ENCODE measurements at places on chromosomes 1 and 21.

DNA sequence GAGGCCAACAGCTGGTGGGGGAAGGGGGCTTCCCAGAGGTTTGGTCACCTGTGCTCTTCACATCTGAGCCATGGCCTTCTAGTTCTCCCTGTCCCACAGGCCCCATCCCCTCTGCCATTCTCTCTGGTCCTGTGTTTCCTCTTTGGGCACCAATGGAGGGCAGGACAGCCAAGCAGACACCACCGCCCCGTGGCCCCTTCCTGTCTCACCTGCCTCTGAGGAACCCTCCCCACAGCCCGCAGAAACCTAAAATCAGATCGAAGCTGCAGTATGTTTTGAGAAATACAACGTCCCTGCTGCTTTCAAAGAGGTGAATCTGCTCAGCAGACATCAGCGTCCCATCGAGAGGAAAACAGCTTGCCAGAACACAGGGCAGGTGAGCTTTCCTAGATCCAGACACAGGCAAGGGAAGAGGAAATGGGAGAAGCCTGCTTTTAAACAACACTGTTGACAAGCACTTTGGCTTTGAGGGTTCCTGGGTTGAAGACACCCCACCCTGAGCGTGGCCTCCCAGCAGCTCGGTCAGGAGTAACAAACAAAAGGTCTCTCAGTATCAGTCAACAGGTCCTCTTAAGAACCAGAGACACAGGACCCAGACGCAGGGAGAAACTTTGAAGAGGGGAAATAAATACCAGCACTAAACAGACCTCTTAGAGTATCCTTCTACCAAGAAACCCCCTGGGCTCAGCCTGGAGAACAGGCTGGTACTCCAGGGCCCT lies 2.3 kb downstream of the PANK4 start:
- no peak for DNase-seq

DNA sequence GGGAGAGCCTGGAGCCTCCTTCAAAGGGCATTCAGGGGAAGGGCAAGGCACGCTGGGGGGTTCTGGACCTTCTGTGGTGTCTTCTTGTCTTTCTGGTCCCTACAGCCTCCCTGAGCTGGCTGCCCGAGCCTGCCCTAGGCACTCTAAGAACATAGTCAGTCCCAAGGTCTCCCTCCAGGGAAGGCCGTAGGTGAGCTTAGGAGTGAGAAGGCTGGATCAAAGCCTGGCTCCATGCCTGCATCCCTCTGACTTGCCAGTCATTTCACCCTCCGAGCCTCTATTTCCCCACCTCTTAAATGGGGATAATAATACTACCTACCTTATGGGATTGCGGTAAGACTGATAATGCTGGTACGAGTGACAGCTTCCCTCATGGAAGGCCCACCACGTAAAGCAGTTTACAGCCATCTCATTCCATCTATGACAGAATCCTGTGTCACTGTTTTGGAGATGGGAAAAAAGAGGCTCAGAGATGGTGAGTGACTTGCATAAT lies 20.8 kb downstream of the PTPRF start:
- DNase-seq = no peak

- no peak for DNase-seq
These were observed 25.3 kb downstream of the BRINP3 start for GRCh38 chr1:190452272-190452848.

DNA sequence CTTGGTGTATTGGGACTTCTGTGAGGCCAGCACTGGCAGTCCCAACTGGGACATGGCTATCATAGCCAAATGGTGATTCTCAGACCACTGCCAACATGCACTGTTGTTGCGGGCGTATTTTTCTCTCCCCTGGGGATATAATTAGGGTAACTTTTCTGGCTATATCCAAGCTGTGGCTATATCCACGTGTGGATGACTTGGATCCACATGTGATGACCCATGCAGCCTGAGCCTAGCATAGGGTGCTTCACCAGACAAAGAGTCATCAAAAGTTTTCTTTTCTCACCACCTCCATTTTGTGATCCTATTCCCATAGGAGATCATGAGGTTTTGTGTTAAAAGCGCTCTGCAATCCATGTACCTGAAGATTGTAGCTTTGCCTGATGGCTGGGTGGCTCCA lies 51.2 kb upstream of the CSF3R start:
- DNase-seq = no peak

- DNase-seq = no peak
These were observed 197.2 kb downstream of the RWDD3 start for GRCh38 chr1:95431235-95431634.

GRCh38 chr1:76330991-76331603 lies 256.6 kb downstream of the ST6GALNAC3 start:
- DNase-seq = no peak

- DNase-seq = no peak
These were observed 1.0 kb downstream of the DNAJB4 start for GRCh38 chr1:78005755-78006154.

DNA sequence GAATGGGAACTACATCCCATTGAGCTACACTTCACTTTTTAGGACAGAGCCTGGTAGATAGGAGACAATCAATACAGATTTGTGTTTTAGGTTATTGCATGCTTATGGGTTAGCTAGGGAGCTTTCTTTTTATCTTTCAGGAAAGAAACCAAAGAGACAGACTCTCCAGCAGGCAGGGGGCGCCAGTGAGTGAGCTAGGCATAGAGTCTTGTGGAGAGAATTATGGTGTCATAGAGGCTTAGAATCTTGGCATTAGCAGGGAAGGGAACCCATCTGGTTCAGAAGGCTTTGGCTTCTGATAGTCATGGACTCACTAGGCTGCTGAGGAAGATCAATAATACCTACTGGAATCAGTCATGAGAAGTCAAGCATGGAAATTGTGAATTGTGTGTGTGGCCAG lies at the start of gene SMCP:
Gene SMCP, plus strand, starts transcription at position 281 of the 400 bp plus-strand sequence. CDS start 6,101 bp downstream, outside the sequence.
- no peak for DNase-seq

GRCh38 chr1:172887162-172887561 lies 163.6 kb downstream of the TNFSF18 start:
- no peak for DNase-seq

Data from NK-92 treated with Interleukin-12 subunit alpha and Interleukin-12 subunit beta, amount 100 ng/mL, for 24 hours (cell line).